ENCODE measurements at places on chromosomes 4 and X. TPM values are rescaled to one million over a fixed set of nuclear protein-coding genes. Genes with fewer than 3 reads are reported as not detected.

The PHEX gene
- 1.3 TPM for total RNA-seq

The GATA1 gene
- not detected for total RNA-seq

The BMX gene
- 0.11 TPM for total RNA-seq

The SNX12 gene
- 63.9 TPM for total RNA-seq

The MAGEA11 gene
- not detected for total RNA-seq

The USP26 gene
- total RNA-seq, result not detected

The TLL1 gene
- 3.8 TPM for total RNA-seq

The CTAG2 gene
- total RNA-seq, result not detected

The HHIP gene
- 0.52 TPM for total RNA-seq

The CLTRN gene
- total RNA-seq, result 0.32 TPM

The SPANXN2 gene
- not detected for total RNA-seq

The CXCL5 gene
- 0.32 TPM for total RNA-seq

The GPR50 gene
- not detected for total RNA-seq

The CD99L2 gene
- 63.2 TPM for total RNA-seq

The GAGE12G gene
- total RNA-seq, result not detected

The RBMXL3 gene
- not detected for total RNA-seq

The TENM3 gene
- total RNA-seq, result 1.1 TPM

The PLXNB3 gene
- total RNA-seq, result 5.0 TPM

The PPP1R2C gene
- total RNA-seq, result not detected

The HAND2 gene
- 0.78 TPM for total RNA-seq

The NEIL3 gene
- 8.2 TPM for total RNA-seq

The KCND1 gene
- total RNA-seq, result 0.43 TPM

The F11 gene
- total RNA-seq, result not detected

The ADGRG4 gene
- total RNA-seq, result 0.86 TPM

The TKTL2 gene
- total RNA-seq, result under 0.01 TPM

The ETDA gene
- not detected for total RNA-seq

The PCDH11X gene
- total RNA-seq, result not detected

The KIAA1210 gene
- not detected for total RNA-seq

The FAM133A gene
- total RNA-seq, result 1.2 TPM

The HSPA4L gene
- 6.5 TPM for total RNA-seq

The POU4F2 gene
- total RNA-seq, result not detected

The NAAA gene
- 22.1 TPM for total RNA-seq

The ODAM gene
- not detected for total RNA-seq

The PPEF2 gene
- total RNA-seq, result not detected

The RHOH gene
- total RNA-seq, result not detected

The NAA11 gene
- total RNA-seq, result not detected

The C4orf51 gene
- not detected for total RNA-seq

The SYTL4 gene
- 3.0 TPM for total RNA-seq

The FHDC1 gene
- total RNA-seq, result 0.91 TPM

The LGI2 gene
- total RNA-seq, result 1.4 TPM

The SMIM43 gene
- total RNA-seq, result 0.78 TPM

The GAGE1 gene
- not detected for total RNA-seq

The SH2D1A gene
- total RNA-seq, result not detected
